ENCODE measurements at places on chromosomes 3 and 15.
A peak's percentile ranks its signal among the peaks of the same experiment; 100 is the strongest.

- H3K27ac ChIP-seq = peak overlapping the region; percentile 41
- no peaks in the 10 kb centered on the region for H3K36me3 ChIP-seq
- H3K27me3 ChIP-seq = peaks cover 9% of the 10 kb centered on the region
- H3K4me3 ChIP-seq = no peak overlapping the region
Observed at GRCh38 chr3:127848131-127849129, 26.1 kb upstream of the MGLL start.

DNA sequence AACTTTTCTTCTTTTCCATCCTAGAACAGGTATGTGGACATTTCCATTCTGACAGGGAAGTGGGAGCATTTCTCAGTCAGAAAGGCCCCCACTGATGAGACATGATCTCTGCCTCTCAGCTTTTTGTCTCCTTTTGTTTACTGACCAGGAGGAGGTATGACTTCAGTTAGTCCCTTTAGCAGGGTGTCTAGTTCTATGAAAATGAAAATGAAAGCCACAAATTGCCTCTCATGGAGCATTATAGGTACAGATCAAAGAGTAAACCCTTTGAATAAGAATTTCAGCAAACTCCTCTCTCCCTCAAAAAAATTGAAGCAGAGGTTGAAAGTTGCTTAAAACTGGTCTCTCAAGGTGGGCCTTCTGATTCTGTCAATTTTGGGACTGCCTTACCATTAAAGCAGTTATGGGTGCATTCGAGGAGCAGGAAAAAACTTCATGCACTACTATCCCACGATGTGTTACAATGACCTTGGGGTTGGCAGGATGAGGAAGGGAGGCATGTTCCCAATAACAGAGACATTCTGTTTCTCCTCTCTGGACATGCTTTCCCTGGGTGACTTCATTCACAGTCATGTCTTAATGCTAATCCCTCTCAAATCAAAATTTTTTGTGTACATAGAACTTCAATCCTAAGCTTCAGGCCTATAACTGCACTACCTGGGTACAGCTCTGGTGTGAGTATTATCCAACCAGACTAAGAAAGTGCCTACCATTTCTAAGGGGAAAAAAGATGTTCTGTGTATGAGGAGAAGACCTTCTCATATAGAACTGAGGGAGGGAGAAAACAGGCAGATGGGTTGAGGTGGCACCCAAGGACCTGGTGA is 50.6 kb upstream of the TBC1D23 start:
- H3K27me3 ChIP-seq = no peaks in the 10 kb centered on the region
- H3K4me3 ChIP-seq = no peak overlapping the region
- peaks cover 6% of the 10 kb centered on the region for H3K4me1 ChIP-seq
- H3K36me3 ChIP-seq = no peaks in the 10 kb centered on the region

- H3K4me3 ChIP-seq = no peak overlapping the region
- no peak overlapping the region for H3K27ac ChIP-seq
Observed at GRCh38 chr3:156632601-156633000, 41.8 kb upstream of the TIPARP start.

- no peak overlapping the region for H3K4me3 ChIP-seq
- H3K36me3 ChIP-seq = peaks cover 12% of the 10 kb centered on the region
Observed at GRCh38 chr15:75036212-75036616, 12.8 kb downstream of the PPCDC start.

DNA sequence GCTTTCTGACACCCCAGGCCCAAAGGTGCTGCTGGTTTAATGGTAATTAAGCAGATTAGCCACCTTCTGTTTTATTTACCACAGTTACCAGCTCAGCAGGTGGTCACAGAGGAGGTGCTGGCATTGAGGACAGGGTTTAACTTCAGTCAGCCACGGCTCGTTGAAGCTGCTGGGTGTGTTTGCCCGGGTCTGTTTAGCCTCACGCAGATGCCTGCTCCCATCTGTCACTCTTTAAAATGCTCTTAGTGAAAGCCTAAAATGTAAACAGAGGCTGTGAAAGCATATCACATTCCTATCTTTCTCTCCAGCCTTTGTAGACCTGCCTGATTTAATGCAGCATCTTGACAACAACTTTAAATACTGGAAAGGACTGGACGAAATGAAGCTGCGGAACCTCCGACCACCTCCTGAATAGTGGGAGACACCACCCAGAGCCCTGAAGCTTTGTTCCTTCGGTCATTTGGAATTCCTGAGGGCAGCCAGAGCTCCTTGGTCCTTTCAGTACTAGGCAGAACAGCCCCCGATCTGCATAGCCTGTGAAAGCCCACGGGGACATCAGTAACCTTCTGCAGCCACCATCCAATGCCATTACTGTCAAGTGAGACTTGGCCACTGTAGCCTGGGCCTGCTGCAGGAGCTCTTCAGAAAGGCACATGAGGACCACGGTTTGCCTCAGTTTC is 156.0 kb downstream of the PDE8A start:
- no peak for DNase-seq
- no peaks in the 10 kb centered on the region for H3K27me3 ChIP-seq
- H3K27ac ChIP-seq = no peak overlapping the region
- H3K36me3 ChIP-seq = peaks cover 44% of the 10 kb centered on the region
